ENCODE measurements at places on chromosomes 3 and 15.

GRCh38 chr3:97438131-97438530, 326.4 kb upstream of the ARL6 start:
- no peak for DNase-seq

- DNase-seq = no peak
These were observed 122.0 kb downstream of the SEMA6D start for GRCh38 chr15:47839233-47839825.

DNA sequence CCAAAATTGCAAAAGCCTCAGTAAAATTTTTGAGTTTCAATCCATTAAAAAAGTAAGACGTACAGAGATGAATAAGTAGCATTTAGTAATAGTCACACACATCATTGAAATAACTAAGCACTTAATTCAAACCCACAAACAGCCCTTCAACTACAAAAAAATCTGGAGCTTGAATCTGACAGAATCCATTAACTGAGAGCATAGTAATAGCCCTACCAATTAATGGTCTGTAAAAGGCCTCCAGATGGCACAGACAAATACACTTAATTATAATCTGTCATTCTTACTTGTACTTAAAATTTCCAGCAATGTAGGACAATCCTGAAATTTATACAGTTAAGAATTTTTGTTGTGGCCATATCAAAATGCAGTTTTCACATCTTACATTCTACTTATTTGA, 246.9 kb downstream of the VGLL3 start:
- DNase-seq = no peak

GRCh38 chr3:169695031-169695430, 31.5 kb upstream of the MECOM start:
- DNase-seq = no peak

DNA sequence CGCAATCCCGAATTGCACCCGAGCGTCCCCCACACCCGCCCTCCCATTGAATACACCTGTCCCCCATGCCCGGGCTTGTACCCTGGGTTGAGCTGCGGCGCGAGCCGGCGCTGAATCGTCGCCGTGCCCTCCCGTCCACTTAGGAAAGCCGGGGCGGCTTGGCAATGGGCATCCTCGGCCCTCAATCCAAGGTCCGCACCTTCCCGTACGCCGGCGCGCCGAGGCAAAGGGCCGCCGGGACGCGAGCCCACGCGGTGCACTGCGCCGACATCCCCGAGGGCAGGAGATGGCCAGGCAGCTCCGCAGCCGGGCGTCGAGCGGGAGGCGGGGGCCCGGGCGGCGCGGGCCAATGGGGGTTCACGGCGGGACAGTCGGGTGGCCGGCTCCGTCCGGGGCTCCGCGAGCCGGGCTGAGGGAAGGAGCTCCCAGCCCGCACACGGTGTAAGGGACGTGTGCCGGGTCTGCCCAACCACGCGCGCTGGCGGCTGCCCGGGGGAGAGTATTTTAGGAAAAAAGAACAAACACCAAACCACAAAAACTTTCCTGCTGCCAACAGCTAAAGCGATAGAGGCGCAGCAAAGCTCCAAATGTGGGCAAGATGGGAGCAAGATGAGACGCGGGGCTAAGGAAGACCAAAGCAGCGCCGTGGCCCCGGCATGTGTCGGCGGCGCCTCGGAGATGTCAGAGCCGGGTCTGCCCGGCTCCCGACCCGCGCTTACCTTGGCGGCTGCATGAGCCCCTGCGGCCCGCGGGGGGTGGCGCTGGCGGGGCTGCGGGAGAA, 621 bp downstream of the RGMA start:
- DNase-seq = peak; percentile 59

- no peak for DNase-seq
These were observed 28.3 kb downstream of the RETNLB start for GRCh38 chr3:108728934-108729333.

DNA sequence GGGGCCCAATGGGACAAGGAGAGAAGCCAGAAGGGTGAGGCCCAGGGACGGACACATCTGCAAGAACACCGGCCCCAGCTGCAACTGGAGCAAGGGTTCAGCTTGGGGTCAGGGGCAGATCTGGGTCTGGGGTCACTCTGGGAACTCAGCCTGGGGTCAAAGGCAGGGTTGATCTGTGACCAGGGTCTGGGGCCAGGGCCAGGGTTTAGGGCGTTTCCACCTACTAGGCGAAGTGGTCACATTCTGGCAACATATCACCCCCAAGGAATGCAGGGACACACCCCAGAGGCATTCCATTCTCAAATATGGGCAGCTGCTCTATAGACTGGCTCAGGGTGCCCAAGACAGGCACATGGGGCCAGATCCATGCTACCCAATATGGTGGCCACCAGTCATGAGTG, 9.0 kb downstream of the UROC1 start:
- DNase-seq = peak; percentile 8

- peak; percentile 69 for DNase-seq
These were observed 3.9 kb upstream of the ACTL6A start for GRCh38 chr3:179558742-179559364.

DNA sequence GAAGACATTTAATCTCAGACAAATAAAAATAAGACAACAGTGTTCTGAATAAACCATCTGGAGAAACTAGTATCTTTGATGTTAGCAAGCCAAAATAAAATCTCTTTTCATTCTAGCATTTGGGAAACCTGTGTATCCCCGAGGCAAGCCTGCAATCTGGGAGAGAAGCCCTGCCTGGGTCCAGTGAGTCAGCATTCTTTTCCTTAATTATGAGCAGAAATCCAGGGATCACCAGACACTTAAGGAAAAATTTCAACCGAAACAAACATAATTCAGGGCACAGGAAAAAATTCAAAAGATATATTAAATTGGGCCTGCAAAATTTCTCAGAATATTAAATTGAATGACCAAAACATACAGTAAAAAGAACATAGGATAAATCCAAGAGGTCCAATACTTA, 4.2 kb downstream of the NCBP2 start:
- no peak for DNase-seq

GRCh38 chr15:88918738-88919137, 5.6 kb upstream of the MFGE8 start:
- no peak for DNase-seq

GRCh38 chr15:39172380-39173281, 408.2 kb upstream of the THBS1 start:
- DNase-seq = no peak

GRCh38 chr15:41862515-41863116, 24.0 kb downstream of the PLA2G4B start:
- no peak for DNase-seq

GRCh38 chr3:107524326-107524840, 1.6 kb downstream of the BBX start:
- no peak for DNase-seq

- DNase-seq = no peak
These were observed 11.1 kb downstream of the DPH3 start for GRCh38 chr3:16253601-16254000.

DNA sequence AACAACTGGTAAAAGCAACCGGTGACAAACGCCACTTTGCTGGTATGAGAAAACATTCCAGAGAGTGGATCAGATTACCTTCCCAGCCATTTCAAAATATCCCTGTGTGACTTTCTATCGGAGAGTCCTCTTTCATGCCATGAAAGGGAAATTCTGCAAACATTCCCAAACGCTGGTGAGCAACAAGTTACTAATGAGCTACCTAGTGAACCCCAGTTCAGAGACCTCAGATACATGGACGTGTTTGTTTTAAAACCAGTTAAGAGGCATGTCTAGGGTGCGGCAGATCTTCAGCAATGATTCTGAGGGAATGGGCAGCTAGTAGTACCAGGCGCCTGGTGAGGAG, 418.2 kb upstream of the NR2F2 start:
- no peak for DNase-seq

DNA sequence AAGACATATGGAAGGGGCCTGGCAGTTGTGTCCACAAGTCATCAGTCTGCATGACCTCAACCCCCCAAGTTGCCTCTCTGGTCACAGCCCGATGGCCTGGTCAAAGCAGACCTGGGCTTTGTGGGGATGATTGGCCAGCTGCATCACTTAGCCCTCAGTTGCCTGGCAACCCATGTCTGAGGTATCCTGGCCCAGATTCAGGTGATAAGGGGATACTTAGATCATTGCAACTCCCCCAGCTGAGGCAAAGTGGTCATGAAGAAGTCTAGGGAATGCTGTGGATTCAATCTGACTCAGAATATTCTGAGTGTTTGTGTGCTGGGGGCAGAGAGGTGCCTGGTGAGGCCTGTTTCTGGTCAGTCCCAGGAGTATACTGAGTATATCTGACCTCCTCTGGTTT, 5.0 kb downstream of the GPR156 start:
- no peak for DNase-seq

GRCh38 chr15:77022646-77023575, 28.0 kb downstream of the PSTPIP1 start:
- DNase-seq = no peak

GRCh38 chr3:101466465-101467309, 46.3 kb downstream of the SENP7 start:
- DNase-seq = peak; percentile 41

- DNase-seq = no peak
These were observed 69.3 kb downstream of the TBC1D2B start for GRCh38 chr15:78007964-78008886.

GRCh38 chr3:189121092-189121491, 50.7 kb upstream of the TPRG1 start:
- DNase-seq = no peak

- DNase-seq = no peak
These were observed 60.1 kb upstream of the OSTN start for GRCh38 chr3:191138937-191139336.

DNA sequence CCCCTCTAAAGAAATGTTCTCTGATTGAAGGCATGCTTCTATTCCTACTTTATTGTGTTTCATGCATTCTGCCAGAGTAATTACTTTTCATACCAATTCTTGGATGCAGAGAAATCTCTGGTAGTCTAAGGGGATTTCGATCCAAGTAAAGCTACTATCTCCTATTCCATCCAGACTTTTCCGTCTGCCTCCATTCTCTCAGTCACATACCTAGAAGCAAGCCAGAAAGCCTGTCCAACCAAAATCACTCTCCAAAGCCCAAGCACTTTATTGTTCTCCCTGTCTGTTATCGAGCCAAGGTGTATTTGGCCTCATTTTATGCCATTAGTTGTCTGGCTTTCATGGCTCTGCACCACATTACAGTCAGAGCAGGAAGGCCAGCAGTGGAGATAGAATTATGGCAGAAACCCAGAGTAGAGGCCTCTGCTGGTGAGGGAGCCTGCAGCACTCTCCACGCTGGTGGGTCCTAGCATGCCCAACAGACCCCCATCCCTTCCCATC, 95.9 kb downstream of the SLC49A4 start:
- DNase-seq = no peak

GRCh38 chr15:63509056-63509954, 4.9 kb downstream of the USP3 start:
- no peak for DNase-seq

GRCh38 chr15:94383041-94383440, 151.7 kb downstream of the MCTP2 start:
- DNase-seq = no peak

GRCh38 chr15:78619022-78619950, 1.5 kb downstream of the CHRNA3 start:
- no peak for DNase-seq

DNA sequence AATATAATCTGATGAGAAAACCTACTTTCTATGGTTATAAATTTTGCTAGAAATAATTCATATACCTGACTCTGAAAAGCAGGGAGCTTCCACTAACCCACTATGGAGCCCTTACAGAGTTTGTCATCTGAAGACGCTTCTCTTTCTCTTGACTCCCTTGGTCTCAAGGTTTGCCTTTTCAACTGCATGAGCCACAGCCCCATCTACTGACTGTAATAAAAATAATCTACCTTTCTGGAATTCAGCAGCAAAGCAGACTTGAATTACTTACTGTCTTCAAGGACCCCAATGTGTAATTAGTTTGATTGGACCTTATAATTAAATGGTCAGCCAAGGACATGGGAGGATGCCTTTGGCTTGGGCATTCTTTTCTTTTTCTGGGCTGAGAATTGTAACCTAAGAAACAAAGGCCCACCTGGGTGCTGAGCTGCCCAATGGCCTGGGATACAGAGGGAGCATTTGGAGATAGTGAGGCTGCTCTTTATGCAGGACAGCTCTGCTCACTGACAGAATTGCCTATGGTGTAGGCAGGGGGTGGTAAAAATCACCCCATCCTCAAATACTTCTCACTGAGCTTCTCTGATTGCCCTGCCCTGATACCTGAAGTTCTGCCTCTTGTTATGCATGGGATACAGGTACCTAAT, 178.6 kb upstream of the TRIM42 start:
- no peak for DNase-seq

DNA sequence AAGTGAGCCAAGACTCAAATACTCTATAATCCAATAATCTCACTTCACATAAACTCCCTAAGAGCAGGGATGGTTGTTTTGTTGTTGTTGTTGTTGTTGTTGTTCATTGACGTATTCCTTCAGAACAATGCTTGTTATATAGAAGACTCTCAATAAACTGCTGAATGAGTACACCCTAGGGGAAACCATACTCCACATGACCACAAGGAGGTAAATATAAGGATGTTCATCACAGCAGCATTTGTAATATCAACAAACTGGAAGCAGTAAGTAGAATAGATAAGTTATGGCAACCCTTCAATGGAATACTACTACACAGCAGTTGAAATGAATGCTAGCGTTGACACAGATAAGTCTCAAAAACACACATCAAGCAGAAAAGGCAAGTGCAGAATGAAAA, 62.4 kb upstream of the STIMATE start:
- no peak for DNase-seq

- peak; percentile 62 for DNase-seq
These were observed 471.9 kb upstream of the FRG2C start for GRCh38 chr3:75192146-75192616.

GRCh38 chr3:40258555-40258954, 51.0 kb upstream of the EIF1B start:
- DNase-seq = no peak

DNA sequence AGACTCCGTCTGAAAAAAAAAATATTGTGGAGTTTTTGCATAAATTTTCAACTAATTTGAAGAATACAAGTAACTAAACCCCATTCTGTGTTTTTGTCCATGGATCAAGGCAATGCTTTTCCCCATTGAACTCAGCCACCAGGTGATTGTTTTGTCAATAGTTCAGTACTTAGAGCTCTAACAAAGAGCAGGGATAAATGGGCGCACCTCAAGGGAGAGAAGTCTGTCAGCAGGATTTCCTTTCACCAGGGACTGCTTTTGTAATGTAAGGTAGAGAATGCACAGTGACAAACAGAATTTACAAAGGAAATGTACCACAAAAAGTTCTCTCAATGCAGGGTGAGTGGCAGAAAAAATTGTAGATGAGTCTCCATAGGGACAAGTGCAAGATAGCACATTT, 10.8 kb upstream of the ATP13A5 start:
- DNase-seq = no peak

Measured in glutamatergic neuron (in vitro differentiated cells).